Posterior cingulate gyrus (tissue), 11 donors: ENCODE measurements at places on chromosomes 7 and 10.

DNA sequence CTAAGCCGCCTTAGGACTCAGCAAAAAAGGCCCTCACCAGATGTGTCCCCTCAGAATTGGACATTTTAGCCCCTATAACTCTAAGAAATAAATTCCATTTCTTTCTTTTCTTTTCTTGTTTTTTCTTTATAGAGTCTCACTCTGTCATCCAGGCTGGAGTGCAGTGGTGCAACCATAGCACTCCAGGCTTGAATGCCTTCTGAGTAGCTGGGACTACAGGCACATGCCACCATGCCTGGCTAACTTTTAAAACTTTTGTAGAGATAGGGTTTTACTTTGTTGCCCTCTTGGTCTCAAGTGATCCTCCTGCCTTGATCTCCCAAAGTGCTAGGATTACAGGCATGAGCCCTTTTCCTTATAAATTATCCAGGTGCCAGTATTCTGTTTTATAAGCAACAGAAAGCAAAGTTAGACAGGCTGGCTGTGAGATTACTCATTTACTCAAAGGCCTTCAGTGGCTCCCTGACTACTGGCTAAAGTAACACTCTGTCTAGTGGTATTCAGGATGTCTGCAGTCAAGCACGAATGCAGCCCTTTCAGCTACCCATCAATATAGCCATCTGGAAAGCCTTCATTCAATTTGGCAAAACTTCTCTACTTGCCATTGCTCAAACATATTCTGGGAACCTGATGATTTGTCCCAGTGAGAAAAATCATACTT is 128.6 kb downstream of the ICA1 start:
- DNase-seq: no peak

- DNase-seq: no peak
Observed at GRCh38 chr10:62708569-62708968, 96.0 kb upstream of the ADO start.

DNA sequence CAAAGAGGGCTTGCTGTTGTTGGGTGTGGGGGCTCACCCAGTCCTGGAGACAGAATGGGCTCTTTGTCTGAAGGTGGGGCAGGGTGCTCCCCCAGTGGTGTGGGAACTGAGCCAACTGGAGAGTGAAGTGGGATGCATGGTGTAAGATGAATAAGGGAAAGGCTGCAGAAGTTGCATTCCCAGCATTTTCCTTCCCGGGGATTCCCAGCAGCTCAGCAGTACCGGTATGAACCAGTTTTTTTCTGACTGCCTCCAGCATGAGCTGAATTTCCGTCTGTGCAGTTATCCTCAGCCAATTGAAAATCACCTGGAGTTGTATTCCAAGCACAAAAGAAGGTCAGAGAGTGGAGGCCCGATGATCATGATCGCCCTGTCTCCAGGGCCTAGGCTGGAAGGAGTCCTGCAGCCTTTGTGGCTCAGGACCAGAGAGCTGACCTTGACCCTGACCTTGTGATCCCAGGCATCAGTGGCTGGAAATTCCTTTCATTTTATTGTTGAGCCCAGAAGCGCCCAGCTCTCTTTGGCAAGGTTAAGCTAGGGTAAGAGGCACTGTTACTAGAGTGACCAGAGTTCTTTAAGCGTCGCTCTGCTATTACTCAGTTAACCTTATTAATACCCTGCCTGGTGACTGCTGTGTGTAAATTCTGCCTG is 33.4 kb downstream of the OGDH start:
- DNase-seq: peak; percentile 20

DNA sequence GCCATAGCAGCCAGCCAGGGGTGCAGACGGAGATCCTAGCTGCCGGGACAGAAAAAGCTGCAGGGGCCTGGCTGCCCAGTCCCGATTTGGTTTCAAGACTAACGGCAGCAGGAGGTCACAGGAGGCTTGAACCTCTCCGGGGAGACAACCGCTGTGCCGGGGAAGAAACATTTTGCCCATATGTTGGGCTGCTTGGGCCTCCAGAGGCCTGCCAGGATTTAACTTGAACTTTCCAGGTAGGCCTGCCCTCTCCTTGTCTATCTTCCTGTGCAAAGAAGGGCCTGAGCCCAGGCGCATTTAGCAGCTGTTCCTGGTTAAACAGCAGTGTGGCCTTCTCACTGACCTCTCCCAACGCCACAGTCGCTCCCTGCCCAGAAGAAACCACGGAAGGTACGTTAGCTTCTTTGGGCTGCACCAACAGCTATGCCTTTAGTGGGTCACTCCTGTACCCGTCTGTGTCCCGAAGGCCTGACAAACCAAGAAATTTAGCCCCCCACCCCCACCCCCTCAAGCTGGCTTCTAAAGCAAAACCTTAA is 17.1 kb upstream of the PTF1A start:
- no peak for DNase-seq

GRCh38 chr7:9200626-9201025 is 767.2 kb downstream of the NXPH1 start:
- no peak for DNase-seq

DNA sequence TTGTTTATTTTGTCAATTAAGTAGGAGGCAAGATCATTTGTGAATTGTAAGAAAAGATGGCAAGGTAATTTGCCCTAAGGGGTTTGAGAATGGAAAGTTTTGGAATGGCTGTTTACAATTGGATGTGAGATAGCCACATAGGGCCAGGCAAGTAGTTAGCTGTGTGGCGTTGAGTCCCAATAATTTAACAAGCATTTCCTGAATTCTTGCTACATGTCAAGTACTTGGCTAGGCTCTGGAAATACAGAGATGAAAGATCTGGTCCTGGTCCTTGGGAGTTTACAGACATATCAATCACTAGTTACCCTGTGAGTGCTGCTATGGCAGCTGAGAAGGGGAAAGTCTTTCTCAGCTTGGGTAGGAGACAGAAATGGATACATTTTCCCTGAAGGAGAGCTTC is 401.6 kb downstream of the SUGCT start:
- DNase-seq: no peak
